ENCODE measurements at places on chromosomes 7 and 10.
A peak's percentile ranks its signal among the peaks of the same experiment; 100 is the strongest.

GRCh38 chr7:22435720-22436119, 64.3 kb downstream of the STEAP1B start:
- no peak for DNase-seq

DNA sequence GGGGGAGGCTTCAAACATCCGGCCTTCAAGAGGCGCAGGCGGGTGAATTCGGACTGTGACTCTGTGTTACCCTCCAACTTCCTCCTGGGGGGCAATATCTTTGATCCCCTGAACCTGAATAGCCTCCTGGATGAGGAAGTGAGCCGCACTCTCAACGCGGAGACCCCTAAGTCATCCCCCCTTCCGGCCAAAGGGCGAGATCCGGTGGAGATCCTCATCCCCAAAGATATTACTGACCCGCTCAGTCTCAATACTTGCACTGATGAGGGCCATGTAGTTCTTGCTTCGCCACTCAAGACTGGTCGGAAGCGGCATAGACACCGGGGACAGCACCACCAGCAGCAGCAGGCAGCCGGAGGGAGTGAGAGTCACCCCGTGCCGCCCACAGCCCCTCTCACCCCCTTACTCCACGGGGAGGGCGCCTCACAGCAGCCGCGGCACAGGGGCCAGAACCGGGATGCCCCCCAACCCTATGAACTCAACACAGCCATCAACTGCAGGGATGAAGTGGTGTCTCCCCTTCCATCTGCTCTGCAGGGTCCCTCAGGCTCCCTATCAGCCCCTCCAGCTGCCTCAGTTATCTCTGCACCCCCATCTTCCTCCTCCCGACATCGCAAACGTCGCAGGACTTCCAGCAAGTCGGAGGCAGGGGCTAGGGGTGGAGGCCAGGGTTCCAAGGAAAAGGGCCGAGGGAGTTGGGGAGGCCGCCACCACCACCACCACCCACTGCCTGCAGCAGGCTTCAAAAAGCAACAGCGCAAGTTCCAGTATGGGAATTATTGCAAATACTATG, 1.1 kb downstream of the MEPCE start:
- no peak for DNase-seq

- no peak for DNase-seq
Observed at GRCh38 chr7:108067844-108068243, 62.3 kb downstream of the LAMB4 start.

DNA sequence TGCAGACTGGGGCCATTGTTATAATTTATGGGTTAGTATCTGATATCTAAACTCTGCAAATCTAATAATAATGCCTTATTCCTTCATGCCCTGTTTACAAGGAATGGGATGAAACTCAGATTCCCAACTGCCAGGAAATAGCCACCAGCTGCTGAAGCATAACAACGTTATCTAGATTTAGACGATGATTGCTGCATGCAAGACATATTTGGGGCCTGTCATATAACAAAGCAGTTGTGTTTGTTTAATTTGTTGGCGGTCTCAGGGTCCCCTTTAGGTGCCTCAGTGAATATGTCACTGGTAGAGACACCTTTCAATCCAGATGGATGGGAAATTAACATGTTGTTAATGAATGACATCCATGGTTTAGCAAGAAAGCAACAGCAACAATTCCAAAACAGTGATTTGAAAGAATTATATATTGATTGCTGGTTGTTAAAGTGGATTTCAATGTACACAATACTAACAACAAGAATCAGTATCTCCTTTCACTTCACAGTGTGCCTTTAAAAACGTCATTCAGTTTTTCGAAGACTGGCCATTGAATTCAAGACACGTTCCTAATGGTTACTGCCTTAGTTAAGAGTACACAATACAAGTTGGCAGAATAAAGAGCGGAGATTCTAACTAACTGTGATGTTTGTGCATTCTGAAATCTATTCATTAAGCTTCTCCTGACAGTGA, 860.6 kb upstream of the CELF2 start:
- DNase-seq: no peak

GRCh38 chr10:81002382-81002781, 464.7 kb downstream of the SH2D4B start:
- DNase-seq: no peak

- DNase-seq: no peak
Observed at GRCh38 chr10:3542185-3542611, 242.8 kb downstream of the KLF6 start.

DNA sequence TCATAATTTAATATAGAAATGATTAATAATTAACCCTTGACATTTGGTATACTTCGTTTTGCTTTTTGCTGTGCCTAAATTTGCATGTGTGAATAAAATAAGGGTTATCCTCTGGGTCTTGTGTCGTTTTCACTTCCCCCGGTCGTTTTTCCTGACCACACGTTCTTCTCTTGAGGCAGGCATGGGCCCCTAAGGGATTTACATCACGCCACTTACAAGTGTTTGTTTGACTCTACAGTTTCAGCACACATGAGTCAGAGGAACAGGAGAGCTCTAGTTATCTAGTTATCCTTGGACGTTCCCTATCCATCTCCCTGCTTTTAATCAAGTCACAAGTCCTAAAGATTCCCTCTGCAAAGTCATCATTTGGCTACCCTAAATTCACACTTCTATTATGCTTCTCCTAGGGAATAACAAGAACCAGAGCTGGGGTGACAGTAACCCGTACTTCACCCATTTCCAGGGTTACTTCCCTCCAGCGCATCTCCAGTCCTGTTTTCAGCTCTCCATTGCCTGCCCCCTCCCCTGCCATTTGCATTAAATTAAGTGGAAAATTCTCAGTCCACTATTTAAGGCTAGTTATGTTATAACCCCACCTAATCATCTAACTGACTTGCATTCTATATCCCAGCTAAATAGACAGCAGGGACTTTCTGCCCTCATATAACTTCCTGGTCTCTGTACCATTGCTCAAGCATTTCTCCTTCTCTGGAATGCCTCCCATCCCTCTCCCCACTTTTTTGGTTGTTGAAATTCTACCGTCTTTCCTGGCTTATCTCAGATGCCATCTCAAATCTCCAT, 206.9 kb downstream of the PTEN start:
- no peak for DNase-seq

GRCh38 chr7:110071192-110071591, 1019.7 kb upstream of the LRRN3 start:
- DNase-seq: no peak

DNA sequence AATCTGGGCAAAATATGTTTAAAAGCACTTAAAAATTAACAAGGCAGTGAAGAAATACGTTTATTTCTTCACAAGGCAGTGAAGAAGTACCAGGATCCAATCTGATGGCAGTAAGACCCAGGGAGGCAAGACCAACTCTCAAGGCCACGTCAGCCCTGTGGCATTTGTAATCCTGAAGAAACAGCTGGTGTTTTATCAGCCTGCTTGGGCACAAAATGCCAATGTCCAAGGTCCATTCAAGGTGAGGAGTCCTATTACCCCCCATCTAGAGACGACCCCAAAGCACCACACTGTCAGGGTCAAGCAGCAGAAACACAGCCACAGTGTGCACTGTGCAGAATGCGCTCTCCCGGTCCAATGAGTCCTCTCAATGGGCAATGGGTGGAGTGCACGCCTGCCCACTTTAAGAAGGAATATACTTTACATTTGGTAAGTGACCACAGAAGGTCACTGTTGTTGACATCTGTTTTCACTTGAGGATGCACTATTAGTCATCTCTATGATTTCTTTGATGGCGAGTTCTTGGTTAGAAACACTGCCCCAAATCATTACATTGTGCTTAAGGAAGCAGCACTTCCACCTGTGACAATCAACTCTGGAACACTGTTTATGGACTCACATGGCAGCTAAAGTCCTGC, 12.8 kb downstream of the CPXM2 start:
- DNase-seq: no peak

DNA sequence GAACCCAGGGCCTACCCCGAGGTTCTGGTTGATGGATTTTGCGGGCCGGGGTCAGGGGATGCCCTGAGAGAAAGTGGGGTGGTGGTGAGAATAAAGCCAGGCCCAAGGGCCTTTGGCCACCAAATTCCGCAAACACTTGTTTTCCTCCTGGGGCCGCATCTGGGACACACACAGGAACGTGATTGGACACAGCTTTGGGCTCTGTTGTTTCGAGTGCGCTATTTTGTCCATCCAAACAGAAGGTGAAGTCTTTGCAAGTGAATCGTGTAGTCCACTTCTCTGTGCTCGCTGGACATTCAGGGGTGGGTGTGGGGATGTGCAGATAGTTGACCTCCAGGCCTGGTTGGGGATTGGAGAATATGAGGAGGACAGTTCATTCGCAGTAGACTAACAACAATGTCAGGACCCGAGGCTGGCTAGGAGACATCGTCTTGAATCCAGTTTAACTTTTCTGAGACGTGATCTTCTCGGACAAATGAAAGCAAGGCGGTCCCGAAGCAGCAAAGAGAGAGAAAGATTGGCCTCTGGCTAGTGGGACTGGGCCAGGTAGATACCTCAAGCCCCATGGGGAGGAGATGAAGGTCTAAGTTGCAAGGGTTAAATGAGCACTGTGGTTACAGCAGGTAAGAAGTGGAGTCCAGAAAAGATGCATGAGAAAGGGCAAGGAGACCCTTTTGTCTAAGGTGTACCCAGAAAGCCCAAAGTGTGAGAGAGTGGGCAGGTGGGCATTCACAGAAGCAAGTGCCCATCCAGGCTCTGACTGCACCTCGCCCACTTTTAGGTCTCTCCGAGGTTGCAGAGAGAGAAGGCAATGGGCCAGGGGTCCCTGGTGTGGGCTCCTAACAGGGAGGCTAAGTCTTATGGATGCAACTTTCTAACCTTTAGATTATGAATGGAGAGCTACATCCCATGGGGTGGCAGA, 764 bp upstream of the FAM131B start:
- no peak for DNase-seq

- DNase-seq: no peak
Observed at GRCh38 chr10:11527691-11528255, 83.7 kb downstream of the USP6NL start.

DNA sequence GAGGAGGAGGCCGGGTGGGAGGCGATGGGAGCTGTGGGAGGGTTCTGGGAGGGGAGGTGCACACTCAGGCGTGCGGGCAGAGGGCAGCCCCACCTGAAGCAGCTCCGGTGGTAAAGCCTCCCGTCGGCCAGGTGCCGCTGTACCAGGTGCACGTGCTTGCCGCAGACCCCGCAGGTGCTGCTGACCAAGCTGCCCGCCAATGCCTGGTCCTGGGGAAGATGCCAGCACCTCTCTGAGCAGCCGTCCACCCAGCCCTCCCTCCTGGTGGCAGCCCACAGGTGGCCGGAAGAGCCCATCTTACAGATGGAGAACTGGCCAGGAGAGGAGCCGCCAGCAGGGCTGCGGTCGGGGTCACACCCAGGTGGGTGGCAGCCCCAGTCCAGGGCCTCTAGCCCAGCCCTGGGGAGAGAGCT, 12.6 kb downstream of the MICALL2 start:
- no peak for DNase-seq

DNA sequence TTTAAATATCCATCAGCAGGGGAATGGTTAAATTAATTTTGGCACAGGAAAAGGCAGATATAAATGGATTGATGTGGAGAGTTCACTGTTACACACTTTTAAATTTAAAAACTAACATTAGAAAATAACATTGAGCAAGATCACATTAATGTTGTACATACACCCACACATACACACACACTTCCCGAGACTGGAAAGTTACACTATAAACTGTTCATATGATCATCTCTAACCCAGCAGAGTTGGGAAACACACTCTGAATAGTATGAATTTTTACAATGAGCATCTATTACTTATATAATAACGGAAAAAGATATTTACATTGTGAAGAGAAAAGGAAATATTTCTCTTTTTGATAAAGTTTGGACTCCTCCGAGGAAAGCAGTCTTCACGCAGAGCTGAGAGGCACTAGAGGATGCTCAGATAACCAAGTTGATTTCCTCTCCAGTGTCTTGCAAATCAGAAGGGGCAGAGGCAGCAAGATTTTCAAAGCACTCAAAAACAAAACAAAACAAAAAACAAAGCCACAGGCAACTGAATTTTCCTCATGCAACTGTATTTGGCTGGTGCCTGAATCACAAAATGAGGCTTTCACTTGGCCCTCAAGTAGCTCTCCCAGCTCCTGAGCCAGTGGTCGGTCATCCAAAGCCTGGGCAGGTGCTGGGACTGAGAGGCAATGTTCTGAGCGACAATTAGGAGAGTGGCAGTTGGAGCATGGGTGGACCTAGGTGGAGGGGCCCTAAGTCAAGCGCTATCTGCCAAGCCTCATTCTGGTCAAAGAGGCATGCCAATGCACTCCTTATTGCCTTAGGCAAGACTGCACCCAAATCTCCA, 10.5 kb upstream of the GATAD1 start:
- no peak for DNase-seq

DNA sequence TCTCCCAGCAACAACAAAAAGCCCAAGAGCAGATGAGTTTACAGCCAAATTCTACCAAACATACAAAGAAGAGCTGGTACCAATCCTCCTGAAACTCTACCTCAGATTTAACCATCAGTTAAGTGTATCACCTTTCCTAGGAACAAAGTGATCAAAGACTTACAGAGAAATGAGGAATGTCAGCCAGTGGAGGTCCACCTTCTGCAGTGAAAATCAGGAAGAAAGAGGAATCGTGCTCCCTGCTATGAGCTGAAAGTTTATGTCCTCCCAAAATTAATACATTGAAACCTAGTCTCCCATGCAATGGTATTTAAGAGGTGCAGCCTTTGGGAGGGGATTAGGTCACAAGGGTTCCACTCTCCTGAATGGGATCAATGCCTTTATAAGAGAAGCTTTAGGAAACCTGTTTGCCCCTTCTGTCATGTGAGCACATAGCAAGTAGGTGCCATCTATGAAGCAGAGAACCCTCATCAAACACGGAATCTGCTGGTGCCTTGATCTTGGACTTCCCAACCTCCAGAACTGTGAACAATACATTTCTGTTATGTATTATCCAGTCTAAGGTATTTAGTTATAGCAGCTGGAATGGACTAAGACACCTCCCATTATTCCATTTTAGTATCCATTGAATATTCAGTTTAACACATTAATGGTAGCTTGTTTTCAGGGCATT, 139.0 kb upstream of the FZD8 start:
- DNase-seq: peak; percentile 28

DNA sequence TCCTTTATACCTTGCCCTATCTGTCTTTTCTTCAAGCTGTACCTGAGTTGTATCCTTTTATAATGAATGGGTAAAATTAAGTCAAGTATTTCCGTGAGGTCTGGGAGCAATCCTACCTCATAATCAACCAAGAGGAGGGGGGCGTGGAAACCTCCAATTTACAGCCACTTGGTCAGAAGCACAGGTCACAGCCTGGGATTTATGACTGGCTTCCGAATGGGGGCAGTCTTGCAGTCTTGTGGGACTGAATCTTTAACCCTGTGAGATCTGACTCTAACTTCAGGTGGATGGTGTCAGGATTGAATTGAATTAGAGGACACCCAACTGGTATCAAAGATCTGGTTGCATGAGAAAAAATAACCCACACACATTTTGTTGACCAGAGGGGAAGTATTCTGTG, 23.5 kb upstream of the KCNMA1 start:
- DNase-seq: no peak

- DNase-seq: no peak
Observed at GRCh38 chr10:129999140-129999539, 35.1 kb upstream of the EBF3 start.

GRCh38 chr7:136492366-136492765, 376.1 kb upstream of the CHRM2 start:
- peak; percentile 12 for DNase-seq

- DNase-seq: no peak
Observed at GRCh38 chr10:44198096-44198779, 186.7 kb downstream of the CXCL12 start.

GRCh38 chr10:124521429-124521871, 59.8 kb downstream of the LHPP start:
- DNase-seq: no peak

- no peak for DNase-seq
Observed at GRCh38 chr7:103685646-103686045, 239.6 kb upstream of the SLC26A5 start.

GRCh38 chr7:121204537-121204936, 124.3 kb upstream of the WNT16 start:
- DNase-seq: no peak

Data from A673 (cell line).